ENCODE measurements at places on chromosomes 4 and X. TPM values are rescaled to one million over a fixed set of nuclear protein-coding genes. Genes with fewer than 3 reads are reported as not detected.
A peak's percentile ranks its signal among the peaks of the same experiment; 100 is the strongest.

Gene HTN1
- not detected for total RNA-seq

Gene PF4V1
- not detected for total RNA-seq

Gene NR3C2
- 0.20 TPM for total RNA-seq

Gene PLP1
- total RNA-seq = 1.2 TPM

Gene BCOR
- 11.0 TPM for total RNA-seq

Gene HSFX2
- total RNA-seq = not detected

Gene FDCSP
- not detected for total RNA-seq

Gene GNRHR
- not detected for total RNA-seq

Gene IGFBP7
- total RNA-seq = 3,991 TPM

DNA sequence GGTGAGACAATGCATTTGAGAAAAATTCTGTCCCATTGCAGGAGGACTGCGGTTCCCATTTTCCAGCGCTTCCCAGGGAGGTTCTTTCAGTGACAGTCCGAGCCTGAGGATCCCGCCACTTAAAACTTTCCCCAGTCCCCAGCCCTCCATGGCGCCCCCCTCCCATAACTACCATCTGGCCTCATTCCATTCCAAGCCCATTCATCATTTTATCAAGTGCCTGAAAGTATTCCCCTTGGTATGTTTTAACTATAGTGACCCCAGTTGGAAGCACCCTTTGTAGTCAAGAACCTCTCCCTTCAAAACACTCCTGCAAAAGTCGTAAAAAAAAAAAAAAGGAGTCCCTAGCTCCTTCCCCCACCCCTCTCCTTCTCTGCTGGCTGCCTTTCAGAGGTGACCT is 1.2 kb downstream of the RASL11B start:
- H3K4me3 ChIP-seq = peak overlapping the region; percentile 83
- H3K27ac ChIP-seq = peak overlapping the region; percentile 41
- no peaks in the 10 kb centered on the region for H3K27me3 ChIP-seq

DNA sequence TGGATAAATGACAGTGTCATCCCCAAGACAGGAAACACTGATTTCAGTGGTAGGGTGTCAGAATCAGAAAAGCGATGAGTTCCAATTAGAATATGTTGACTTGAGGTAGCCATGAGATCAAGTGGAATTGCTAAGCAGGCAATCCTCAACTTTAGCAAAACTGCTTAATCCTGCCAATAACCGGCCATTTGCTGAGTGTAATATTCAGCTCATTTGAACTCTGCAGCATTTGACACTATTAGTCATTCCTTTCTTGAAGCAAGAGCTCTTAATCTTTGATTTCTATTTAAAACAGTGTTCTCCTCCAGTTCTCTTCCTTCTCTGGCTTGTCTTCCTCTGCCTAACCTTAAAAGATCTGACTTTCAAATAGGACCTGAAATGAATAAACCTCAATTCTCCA is 68.7 kb upstream of the DCLK2 start:
- H3K36me3 ChIP-seq = no peaks in the 10 kb centered on the region
- H3K4me1 ChIP-seq = peaks cover 35% of the 10 kb centered on the region
- H3K27ac ChIP-seq = no peak overlapping the region
- no peak overlapping the region for H3K4me3 ChIP-seq

GRCh38 chrX:57156397-57157049 is 19.3 kb upstream of the SPIN2A start:
- H3K27ac ChIP-seq = no peak overlapping the region
- H3K27me3 ChIP-seq = no peaks in the 10 kb centered on the region

DNA sequence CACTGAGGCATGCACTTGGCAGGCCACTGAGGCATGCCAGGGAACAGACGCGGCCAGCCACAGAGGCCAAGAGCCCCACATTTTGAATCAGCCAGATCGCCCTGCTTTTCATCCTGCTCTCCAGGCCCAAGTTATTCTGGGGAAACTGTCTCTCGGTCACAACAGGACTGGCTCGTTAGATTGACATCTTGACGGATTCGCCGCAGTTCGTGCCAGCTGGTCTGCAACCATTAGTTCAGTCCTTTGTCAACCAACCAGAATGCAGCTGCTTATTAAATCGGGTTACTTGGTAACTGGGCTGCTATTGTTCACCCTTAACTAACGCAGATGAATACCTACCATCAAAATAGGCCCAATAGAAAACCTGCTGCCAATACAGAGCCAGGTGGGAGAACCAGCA is 16.7 kb downstream of the CLDN34 start:
- no peaks in the 10 kb centered on the region for H3K27me3 ChIP-seq
- H3K36me3 ChIP-seq = no peaks in the 10 kb centered on the region
- no peak overlapping the region for H3K4me3 ChIP-seq
- H3K4me1 ChIP-seq = no peaks in the 10 kb centered on the region
- DNase-seq = no peak

DNA sequence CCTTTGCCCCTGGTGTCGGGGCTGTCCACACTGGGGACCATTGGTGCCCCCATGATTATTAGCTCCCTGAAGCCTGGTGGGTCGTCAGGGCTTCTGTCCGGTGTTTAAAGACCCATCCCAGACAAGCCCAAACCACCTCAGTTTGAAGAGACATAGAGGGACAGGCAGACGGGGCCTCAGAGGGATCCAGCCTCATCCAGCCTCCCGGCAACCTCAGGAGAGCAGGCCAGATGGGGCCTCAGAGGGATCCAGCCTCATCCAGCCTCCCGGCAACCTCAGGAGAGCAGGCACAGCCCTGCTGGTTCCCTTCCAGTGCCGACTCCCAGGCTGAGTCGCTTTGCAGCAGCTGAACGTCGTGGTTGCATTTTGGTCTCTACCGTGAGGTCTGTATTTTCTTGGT is 32.1 kb downstream of the PIGG start:
- H3K36me3 ChIP-seq = peaks cover 36% of the 10 kb centered on the region
- DNase-seq = no peak
- H3K4me3 ChIP-seq = no peak overlapping the region

DNA sequence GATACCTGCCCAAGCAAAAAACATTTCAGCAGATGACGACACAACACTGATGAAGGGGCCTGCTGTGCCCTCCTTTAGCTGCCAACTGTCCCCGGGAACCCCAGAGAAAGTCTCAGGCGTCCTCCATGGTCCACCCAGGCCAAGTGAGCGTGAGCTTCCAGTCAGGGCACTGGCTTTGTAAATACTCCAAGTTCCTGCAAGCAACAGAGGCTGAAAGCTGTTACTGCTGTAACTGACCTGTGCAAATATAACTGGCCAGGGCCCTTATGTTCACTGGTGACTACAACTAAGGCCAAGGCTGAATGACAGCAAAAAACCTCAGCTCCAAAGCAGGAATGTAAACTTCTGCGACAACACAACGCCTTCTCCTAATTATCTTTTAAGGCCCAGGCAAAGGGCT is 8.2 kb downstream of the WDR1 start:
- H3K4me1 ChIP-seq = peaks cover 95% of the 10 kb centered on the region
- peaks cover 31% of the 10 kb centered on the region for H3K36me3 ChIP-seq
- peak overlapping the region; percentile 38 for H3K4me3 ChIP-seq
- DNase-seq = no peak
- no peaks in the 10 kb centered on the region for H3K27me3 ChIP-seq
- H3K27ac ChIP-seq = peak overlapping the region; percentile 92

DNA sequence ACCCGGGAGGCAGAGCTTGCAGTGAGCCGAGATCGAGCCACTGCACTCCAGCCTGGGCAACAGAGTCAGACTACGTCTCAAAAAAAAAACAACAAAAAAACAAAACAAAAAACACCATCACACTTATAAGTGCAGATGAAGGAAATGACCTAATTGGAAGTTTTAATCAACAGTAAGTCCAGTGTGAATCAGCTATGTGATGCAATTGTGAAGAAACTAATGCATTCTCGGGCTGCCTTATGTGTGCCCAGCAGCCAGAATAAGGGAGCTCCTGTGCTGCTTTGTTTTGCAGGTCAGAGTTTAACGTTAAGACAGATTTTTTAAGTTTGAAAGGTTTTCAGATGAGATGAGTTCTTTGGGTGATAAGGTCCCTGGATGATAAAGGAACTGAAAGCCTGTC is 10.8 kb downstream of the DAPP1 start:
- no peak overlapping the region for H3K4me3 ChIP-seq
- H3K27me3 ChIP-seq = peaks cover 9% of the 10 kb centered on the region
- no peak for DNase-seq
- H3K4me1 ChIP-seq = peaks cover 9% of the 10 kb centered on the region
- no peaks in the 10 kb centered on the region for H3K36me3 ChIP-seq

DNA sequence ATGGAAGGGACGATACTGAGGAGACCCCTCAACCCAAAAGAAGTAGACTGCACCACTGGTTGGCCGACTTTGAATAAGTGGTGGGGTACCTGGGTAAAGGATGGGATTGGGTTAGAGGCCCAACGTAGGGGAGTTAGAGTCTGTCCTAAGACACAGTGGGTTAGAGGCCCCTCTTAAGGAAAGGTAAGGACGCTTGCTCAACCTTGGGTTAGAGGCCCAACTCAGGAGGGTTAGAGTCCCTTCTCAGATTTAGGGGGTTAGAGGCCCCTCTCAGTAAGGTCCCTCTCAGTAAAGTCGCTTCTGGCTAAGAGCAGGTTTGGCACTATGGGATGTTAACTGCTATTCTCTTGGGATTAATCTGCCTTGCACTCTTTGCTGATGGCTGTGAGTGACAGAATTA is 81.3 kb downstream of the ACOX3 start:
- H3K4me1 ChIP-seq = peaks cover 32% of the 10 kb centered on the region
- H3K27ac ChIP-seq = no peak overlapping the region
- no peak for DNase-seq
- peaks cover 3% of the 10 kb centered on the region for H3K36me3 ChIP-seq
- no peaks in the 10 kb centered on the region for H3K27me3 ChIP-seq
- H3K4me3 ChIP-seq = no peak overlapping the region

DNA sequence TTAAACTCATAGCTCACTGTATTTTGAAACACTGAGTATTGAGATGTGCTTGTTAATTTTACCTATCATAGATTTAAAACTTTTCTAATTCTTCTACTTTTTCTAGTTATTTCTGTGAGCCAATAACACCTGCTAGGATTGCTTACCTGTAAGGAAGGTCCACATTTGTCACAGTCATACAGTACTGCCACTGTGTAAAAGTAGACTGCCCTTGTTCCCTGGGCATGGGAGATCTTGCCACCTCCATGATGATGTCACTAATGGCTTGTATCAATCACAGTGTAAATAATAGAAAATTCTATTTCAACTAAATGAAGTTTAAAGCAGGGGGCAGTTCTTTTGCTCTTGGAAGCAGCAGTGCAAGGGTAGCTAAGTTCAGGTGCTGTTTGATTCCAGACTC is 35.9 kb downstream of the GK start:
- H3K27ac ChIP-seq = no peak overlapping the region
- H3K4me1 ChIP-seq = peaks cover 5% of the 10 kb centered on the region
- no peaks in the 10 kb centered on the region for H3K27me3 ChIP-seq
- no peak for DNase-seq

GRCh38 chrX:41933546-41933945 is 10.2 kb upstream of the CASK start:
- no peaks in the 10 kb centered on the region for H3K4me1 ChIP-seq
- H3K27ac ChIP-seq = no peak overlapping the region
- no peak overlapping the region for H3K4me3 ChIP-seq
- DNase-seq = no peak
- no peaks in the 10 kb centered on the region for H3K36me3 ChIP-seq
- H3K27me3 ChIP-seq = peaks cover 3% of the 10 kb centered on the region

- no peak overlapping the region for H3K27ac ChIP-seq
- DNase-seq = no peak
- no peaks in the 10 kb centered on the region for H3K27me3 ChIP-seq
- H3K36me3 ChIP-seq = peaks cover 4% of the 10 kb centered on the region
Observed at GRCh38 chrX:15739886-15740285, 1.8 kb downstream of the CA5B start.

DNA sequence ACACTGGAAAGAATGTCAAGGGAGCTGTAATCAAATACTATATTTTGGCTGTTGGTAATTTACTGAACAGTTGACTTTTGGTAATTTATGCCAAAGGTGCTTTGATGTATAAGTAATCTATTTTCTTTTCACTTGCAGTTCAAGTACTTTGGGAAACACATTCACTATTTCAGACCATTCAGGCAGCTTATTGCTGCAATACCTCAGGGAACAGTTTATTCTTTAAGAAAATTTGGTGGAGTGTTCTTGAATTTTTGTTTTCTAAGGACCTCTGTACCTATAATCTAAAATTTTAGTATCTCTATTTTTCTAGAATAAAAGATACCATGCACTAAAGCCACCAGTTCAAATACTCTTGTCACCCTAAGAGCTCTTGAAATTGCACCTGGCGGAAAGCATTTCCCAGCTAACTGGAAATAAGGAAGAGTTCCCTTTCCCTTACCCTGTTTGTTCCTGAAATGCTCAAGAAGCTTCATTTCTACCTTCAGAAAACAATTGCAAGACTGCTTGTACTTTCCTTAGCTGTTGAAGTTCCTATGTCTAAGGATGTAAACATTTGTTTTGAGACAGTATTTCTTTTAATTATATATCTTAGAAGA is 633.5 kb upstream of the FAT1 start:
- DNase-seq = no peak
- H3K4me1 ChIP-seq = peaks cover 13% of the 10 kb centered on the region
- H3K4me3 ChIP-seq = no peak overlapping the region
- no peak overlapping the region for H3K27ac ChIP-seq
- H3K36me3 ChIP-seq = no peaks in the 10 kb centered on the region

DNA sequence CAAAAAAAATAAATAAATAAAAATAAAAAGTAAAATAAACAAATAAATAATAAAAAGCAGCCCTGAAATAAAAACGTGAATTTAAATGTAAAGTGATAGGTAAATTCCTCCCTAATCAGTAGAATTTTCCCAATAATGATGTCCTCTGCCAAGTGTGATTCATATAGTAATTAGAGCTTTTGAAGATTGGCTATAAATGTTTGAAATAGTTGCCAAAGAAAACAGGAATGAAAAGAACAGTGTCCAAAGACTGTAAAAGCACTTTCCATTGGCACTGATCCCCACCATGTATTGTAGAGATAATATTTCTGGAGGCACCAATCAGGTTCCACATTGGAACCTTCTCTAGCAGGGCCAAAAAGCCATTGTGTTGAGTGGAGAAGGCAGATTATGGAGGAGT is 25.9 kb upstream of the SMARCAD1 start:
- peaks cover 2% of the 10 kb centered on the region for H3K36me3 ChIP-seq
- no peak overlapping the region for H3K4me3 ChIP-seq
- no peak overlapping the region for H3K27ac ChIP-seq
- peaks cover 29% of the 10 kb centered on the region for H3K27me3 ChIP-seq
- H3K4me1 ChIP-seq = no peaks in the 10 kb centered on the region
- DNase-seq = no peak

- no peak overlapping the region for H3K27ac ChIP-seq
- peaks cover 2% of the 10 kb centered on the region for H3K27me3 ChIP-seq
- H3K4me1 ChIP-seq = no peaks in the 10 kb centered on the region
Observed at GRCh38 chrX:68627986-68628385, 19.5 kb upstream of the STARD8 start.

DNA sequence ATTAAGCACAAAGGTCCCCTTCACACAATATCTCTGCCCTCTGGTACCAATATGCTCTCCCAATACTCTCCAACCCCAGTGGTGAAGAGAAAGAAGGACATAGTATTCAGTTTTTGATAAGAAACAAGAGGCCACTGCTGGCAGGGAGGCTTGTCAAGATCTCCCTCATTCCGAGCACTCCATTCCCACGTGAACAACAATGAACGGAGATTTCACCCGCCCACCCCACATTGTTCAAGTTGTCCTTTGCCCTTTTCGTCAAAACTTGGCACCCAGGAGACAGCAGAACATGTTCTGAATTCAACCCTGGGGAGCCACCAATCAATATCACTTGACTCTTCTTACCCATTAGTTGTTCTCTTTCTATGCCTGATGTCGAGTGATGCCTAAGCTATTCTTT is 54.2 kb upstream of the SLC25A4 start:
- DNase-seq = no peak
- no peaks in the 10 kb centered on the region for H3K36me3 ChIP-seq

Measured in chondrocyte (in vitro differentiated cells).